ENCODE measurements at places on chromosomes 4 and X.
A peak's percentile ranks its signal among the peaks of the same experiment; 100 is the strongest.

- no peak for DNase-seq
Measured at GRCh38 chr4:167031534-167032156, 202.6 kb downstream of the SPOCK3 start.

- no peak for DNase-seq
Measured at GRCh38 chr4:147533331-147533730, 52.4 kb downstream of the EDNRA start.

DNA sequence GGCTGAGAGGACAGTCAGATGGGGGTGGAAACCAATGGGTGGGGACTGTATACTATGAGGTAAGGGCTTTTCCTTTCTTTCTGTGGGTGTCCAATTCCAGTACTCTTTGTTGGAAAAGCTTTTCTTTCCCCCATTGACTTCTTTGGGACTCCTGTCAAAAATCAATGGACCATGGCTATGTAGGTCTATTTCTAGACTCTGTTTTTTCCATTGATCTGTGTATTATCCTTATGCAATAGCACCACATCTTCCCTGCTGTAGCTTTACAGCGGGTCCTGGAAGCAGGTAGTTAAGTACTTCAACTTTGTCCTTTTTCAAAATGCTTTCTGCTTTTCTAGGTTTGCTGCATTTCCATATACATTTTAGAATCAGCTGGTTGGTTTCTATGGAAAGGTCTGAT, 11.8 kb upstream of the CPLX1 start:
- no peak for DNase-seq

DNA sequence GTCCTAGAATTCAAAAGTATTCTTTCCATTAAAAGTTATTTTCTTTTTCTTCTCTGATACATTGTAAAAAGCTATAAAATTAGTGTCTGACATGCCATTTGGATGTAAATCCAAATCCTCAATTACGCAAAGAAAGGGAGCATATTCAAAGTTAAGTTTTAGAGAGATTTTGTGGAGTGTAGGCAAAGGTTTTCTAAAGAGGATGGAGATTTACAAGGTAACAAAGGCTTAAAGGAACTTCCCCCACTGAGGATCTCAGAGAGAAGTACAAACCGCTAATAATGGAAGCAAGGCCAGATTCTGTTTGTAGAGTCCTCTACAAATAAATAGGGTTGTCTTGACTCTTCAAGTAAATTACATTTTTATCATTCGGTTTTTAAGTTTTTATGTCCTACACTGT, 91.0 kb upstream of the MAPK10 start:
- DNase-seq = no peak

GRCh38 chrX:11446949-11447348, 153.7 kb downstream of the AMELX start:
- no peak for DNase-seq

DNA sequence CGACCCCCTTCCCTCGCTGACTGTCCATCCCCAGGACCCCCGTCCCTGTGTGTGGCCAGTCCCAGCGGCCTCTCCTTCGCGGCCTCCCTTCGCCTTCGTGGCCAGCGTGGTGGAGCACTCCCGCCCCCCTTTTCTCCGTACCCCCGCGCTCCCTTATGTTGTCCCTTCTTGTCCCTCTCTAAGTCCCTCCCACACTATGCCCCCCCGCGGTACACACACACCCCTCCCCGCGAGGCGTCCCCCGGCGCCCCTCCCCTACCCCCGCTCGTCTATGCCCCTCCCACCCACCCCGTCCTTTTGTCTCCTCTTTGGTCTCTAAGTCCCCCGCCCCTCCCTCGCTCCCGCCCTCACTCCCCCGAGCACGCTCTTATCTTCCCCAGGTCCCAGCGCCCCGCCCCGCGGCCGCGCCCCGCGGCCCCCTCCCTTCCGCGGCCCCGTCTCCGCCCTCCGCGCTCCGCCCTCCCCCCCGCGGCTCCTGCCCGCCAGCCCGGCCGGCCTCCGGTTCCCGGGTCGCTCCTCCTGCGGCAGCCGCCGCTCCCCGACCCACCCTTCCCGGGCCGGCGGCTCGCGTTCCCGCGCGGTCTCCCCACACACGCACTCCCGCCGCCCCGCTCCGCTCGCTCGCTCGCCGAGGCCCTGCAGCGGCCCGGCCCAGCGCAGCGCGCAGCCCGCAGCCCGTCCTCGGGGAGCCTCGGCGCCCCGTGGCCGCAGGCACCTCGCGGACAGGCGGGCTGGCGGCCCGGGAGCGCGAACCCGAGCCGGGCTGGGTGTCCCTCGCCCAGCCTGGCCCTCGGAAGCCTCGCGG, 26.3 kb downstream of the UTP14A start:
- DNase-seq = peak; percentile 63

DNA sequence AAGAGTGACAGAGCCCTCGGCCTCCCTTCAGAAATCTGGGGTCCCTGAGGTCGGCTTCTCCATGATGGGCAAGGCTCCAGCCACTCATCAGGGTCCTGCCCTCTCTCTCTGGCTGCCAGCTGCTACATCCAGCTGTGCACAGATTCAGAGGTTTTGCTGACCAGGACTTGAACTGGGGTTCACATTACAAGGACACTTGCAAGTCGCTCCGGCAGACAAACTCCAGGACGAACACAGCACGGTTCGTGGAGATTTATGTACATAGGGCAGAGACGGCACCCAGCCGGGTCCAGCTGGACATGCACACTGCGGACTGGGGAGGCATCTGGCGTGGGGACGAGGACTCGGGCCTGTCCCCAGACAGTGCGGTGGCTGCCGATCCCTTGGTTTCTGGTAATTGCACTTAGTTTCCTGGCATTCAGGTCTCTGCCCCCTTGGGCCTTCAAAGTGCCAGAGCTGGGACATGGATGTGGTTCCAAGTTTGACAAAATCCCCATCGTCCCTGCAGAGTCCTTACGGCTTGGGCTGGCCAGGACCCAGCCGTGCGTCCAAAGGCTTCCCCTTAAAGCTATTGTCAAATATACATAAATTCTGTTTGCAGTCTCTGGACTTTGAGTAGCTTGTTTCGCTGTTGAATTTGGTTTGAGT, 6.2 kb upstream of the C4orf50 start:
- DNase-seq = no peak

GRCh38 chr4:57191523-57192034, 81.4 kb upstream of the IGFBP7 start:
- no peak for DNase-seq

- DNase-seq = no peak
Measured at GRCh38 chr4:41458689-41459088, 79.3 kb upstream of the LIMCH1 start.

- DNase-seq = no peak
Measured at GRCh38 chrX:118644378-118644777, 83.0 kb upstream of the IL13RA1 start.

DNA sequence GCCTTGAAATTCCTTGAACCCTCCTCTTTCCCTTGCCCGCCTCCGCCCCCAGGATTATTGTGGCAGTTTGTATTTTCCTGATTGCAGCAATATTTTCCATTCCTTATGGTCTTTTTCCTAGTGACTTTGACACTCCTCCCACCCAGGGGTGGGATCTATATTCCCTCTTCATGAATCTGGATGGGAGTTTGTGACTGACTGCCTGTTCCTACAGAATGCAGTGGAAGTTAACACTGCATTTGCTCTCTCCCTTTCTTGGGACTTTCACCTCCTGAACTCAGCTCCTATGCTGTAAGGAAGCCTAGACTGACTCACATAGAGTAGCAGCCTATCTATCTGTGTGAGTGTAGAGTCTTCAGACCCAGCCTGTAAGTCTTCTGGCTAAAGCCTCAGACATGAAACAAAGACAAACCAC, 2.2 kb downstream of the FUNDC2 start:
- DNase-seq = no peak

DNA sequence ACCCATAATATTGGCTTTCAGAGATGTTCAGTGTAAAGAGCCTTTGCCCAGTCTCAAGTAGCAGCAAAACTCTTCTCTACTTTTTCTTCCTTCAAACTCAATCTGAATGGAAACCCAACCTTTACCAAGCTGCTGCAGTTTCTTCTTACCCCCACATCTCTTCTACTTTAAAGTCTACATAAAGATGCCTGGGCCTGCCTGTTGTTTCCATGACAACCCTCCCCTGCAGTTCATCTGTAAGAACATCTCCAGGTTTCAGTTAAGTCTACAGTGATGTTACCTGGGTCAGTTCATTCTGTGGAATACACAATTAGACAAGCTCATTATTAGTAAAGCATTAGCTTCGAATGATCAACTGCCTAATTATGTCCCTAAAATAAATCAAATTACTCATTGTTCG, 81.4 kb downstream of the SPANXN3 start:
- DNase-seq = no peak

GRCh38 chr4:136319789-136320464, 1212.4 kb downstream of the PCDH18 start:
- no peak for DNase-seq

DNA sequence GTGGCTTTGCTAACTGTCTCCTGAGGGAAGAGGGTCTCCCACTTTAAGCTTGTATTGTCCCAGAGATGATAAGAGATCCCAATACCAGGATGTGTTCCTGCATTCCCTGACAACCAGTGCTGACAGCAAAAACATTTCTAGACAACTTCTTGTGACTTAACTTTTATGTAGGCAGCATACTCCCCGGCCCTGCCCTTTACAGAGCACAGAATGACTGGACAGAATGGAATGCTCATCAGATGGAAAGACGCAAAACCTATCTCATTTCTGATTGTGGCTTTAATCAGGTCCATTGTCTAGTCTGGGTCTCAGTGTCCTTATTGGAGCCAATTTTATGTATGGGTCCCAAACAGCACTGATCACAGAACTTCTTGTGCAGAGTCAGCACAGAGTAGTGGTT, 18.2 kb upstream of the PLAC1 start:
- DNase-seq = no peak

DNA sequence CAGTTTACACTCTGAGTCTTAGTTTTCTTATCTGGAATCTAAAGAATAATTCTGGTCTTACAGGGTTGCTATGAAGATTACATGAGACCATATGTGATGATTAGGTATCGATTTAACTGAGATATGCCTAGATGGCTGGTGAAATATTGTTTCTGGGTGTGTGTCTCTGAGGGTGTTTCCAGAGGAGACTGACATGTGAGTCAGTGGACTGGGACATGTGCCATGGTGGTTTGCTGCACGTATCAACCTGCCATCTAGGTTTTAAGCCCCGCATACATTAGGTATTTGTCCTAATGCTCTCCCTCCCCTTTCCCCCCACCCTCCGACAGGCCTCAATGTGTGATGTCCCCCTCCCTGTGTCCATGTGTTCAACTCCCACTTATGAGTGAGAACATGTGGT, 186.0 kb upstream of the CXorf66 start:
- DNase-seq = no peak

DNA sequence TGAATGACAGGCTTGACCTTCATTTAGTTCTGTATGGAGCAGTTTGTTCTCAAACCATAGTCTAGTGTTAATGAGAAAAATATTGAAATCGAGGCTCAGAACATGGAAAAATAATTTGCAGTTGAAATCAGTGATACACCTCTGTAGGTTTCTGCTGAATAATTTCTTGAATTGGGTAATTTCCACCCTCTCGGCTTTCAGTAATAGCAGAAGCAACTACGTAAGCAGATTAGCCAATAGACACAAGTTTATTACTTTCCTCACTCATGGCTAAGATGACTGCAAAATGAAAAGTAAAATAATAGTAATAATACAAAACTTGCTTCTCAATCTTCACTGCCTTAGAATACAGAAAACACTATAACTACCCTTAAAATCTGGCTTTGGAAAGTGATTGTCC, 46.0 kb downstream of the USP38 start:
- DNase-seq = no peak

DNA sequence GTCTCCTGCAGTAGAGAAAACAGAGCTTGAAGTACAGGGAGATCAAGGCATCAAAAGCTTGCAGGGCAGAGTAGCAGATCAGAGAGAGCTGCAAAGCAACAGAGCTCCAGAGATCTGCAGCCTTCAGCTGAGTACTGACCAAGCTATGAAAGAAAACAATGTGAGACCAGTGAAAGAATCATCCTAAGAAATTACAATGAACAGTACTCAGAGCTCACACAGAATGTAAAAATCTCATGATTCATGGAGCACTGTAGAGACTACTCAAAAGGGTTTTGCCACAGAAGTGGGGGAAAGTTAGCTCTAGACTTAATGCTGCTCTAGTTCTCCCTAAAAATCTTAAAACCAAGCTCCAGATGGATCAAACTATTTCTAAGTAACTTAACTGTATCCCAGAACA, 80.0 kb upstream of the MAB21L2 start:
- no peak for DNase-seq

DNA sequence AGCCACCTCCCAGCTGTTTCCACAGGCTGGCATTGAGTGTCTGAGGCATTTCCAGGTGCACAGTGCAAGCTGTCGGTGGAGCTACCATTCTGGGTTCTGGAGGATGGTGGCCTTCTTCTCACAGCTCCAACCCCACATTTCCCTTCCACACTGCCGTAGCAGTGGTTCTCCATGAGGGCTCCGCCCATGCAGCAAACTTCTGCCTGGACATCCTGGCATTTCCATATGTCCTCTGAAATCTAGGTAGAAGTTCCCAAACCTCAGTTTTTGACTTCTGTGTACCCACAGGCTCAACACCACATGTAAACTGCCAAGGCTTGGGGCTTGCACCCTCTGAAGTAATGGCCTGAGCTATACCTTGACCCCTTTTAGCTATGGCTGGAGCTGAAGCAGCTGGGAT, 10.3 kb upstream of the FRMPD4 start:
- DNase-seq = no peak

DNA sequence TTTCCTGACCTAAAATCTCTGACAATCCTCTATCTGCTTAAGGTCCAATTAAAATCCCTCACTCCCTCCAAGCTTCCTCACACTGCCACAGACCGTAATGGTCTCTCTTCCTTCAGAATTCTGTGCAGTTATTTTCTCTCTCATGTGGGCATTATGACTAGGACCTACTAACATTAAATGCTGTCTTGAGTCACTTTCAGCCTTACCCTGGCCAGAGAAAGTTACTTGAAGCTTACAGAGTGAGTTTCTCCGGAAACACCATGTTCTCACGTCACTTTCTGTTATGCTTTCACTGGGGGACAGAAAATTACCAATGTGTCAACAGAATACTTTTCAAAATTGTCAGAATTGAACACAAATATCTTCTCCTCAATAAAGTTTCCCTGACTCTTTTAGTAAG, 271.8 kb downstream of the INPP4B start:
- no peak for DNase-seq

GRCh38 chr4:56757821-56758411, 63.6 kb downstream of the SPINK2 start:
- DNase-seq = peak; percentile 60

DNA sequence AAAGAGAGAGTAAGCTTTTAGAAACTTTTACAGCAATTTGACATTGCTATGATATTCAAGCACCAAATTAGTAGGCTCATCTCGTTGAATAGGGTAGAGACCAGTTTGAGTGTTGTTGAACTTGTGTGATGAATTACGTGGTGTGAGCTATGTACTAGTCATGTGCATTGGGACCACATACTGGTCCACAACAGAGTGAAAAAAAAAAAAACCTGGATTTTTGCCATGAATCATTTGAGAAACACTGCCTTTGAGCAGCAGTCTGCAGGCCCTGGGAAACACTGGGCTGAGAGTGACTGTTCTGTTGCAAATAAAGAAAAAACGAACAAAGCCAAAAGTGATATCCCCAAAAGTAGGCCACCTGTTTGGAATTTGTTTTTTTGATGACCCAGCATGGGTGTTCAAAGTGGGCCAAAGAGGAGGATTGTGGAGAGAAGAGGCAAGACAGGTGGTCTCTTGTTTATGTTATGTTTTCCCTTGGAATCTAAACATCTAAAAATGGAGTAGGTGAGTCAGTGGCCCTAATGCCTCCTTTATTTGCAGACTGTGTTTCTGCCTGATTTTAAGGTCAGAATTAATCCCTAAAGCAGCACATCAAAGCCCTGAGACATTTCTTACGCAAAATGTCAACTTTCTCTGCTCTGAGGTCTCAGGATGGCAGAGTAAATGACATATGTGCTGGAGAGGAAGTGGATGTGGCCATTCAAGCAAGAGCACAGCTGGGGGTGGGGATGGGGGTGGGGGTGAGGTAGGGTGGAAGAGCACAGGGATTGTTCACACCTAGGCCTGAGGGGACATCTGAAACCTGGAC, 33.5 kb downstream of the TAF7L start:
- DNase-seq = no peak

All from stimulated activated CD8-positive, alpha-beta memory T cell treated with anti-CD3 and anti-CD28 coated beads, Interleukin-15, amount 100 ng/mL, for 4 hours (primary cell).